ENCODE measurements at places on chromosomes 7 and 10.
A peak's percentile ranks its signal among the peaks of the same experiment; 100 is the strongest.

GRCh38 chr10:13000431-13000830 is 1.1 kb downstream of the CCDC3 start:
- DNase-seq = no peak

DNA sequence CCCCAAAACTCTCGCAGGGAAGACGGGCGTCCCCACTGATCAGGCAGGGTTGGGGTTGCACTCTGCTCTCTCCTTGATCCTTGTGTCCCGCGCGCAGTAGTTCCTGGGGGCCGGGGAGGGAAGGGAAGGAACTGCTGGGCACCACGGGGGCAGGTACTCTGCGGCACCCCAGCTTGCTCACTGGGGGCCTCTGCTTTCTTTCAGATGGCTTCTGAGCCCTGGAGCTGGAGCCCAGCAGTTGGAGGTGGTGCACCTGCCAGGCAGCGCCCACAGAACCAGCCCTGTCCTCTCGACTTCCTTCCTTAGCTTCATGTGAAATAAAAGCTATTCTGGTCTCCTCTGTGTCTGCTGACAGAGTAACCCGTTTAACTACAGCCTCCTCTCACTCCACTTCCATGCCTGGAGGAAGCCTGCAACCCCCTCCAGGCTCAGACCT is 12.2 kb downstream of the PLAC9 start:
- peak; percentile 24 for DNase-seq

DNA sequence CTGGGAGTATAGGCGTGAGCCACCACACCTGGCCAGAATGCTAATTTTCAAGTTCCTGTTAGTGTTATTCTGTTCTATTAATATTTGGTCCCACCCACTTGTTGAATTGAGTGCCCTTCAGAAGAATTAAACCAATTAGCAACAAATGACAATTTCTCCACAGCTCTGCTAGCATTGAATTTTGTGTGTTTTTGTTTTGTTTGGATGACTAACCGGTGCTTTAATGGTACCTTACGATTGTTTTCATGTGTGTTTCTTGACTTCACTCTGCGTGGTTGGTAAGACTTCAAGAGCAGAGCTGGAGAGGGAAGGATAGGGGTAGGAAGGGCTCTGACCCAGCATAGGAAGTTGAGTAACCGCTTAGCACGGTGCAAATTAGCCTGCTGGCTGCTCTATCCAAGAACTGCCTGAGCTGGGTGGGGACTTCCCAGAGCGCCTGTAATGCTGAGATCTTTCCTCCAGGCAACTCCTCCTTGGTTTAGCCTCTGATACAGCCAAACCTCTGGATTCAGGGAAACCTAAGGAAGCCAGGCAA is 4.6 kb downstream of the ARPC1B start:
- peak; percentile 74 for DNase-seq

- DNase-seq = no peak
These were observed 647.6 kb downstream of the TNS3 start for GRCh38 chr7:46934198-46934825.

- no peak for DNase-seq
These were observed 2.3 kb downstream of the INSYN2A start for GRCh38 chr10:127194111-127194510.

DNA sequence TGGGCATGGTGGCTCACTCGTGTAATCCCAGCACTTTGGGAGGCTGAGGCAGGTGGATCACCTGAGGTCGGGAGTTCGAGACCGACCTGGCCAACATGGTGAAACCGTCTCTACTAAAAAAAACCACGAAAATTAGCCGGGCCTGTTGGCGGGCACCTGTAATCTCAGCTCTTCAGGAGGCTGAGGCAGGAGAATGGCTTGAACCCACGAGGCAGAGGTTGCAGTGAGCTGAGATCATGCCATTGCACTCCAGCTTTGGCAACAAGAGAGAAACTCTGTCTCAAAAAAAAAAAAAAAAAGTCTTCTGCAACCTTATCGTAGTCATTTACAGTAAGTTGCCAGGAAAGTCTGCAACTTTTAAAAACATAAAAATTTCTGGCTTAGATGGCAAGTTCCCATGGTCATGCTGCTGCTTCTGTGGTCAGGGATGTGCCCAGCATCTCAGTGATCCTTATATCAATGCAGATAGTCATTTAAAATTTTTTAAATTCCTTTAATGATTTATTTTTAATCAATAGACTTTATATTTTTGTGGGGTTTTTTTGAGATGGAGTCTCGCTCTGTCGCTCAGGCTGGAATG is 15.6 kb downstream of the SUFU start:
- no peak for DNase-seq

DNA sequence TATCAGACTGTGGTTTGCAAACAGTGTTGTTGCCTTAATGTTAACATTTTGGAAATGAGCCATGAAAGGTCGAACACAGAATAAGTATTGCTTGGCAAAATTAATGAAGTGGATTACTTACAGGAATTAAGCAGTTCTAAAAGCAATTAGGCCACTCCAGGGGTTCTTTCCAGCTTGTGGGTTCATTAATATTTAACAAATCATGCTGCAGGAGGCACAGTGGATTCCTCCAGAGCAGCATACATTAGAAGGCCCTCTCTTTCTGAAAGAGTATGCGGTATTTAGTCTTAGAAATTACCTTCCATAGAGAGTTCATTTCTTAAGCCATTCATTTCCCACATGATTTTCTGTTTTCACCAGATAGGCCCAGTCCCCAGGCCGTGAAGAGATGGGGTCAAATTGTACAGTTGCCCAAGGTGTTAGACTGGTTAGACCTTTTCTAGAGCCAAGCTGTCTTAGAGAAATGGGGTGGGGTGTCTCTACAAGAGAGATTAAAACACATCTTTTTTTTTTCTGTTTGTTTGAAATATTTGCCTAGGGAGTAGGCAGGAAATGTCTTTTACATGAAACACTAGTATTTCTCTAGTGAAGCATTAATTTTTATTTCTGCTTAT is 40.0 kb upstream of the AGR3 start:
- DNase-seq = no peak

DNA sequence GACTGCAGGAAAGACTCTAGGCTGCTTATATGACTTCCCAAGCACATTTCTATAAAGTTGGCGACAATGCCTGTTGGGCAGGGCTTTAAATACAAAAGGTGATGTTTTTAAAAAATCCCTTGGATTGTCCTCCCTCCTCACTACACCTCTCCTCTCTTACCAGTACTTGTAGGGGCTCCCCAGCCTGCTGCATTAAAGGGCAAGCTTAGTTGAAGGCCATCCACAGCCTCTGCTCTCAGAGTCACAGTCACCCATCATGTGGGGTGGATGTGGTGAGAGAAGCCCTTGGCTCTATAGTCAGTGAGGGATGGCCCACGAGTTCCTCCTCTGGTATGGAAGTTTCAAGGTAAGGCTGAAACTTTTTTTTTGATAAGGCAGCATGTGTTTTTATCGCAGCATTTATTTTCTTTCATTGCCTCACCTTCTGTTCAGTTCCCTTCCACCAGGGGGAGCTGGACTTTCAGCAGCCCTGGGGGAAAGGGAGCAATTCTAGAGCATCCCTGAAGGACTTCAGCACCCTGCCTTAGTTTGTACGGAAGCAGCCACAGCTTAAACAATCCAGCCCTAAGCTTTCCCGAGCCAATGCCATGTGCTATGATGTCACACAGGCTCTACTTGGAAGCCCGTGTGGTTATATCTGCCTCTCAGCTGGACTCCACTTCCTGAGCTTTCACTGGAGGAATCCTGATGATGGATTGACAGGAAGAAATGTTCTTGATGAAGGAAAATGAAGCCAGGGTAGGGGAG is 131.9 kb downstream of the CALCR start:
- DNase-seq = peak; percentile 44

DNA sequence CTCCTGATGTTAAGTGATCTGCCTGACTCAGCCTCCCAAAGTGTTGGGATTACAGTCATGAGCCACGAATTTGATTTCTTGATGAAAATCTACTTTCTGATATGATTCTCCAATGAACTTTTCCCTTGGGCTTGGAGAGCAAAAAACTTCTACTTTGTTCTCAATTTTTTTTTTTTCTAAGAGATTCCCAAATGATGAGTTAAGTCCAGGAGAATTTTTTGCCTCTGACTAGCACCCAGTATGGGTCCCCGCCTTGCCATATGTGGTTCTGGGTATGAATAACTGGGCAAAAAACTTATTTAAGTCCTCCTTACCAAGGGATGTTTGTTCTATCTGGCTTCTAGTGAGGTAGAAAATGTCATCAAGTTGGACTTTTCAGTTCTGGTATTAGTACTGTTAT is 147.9 kb upstream of the LYZL1 start:
- no peak for DNase-seq

DNA sequence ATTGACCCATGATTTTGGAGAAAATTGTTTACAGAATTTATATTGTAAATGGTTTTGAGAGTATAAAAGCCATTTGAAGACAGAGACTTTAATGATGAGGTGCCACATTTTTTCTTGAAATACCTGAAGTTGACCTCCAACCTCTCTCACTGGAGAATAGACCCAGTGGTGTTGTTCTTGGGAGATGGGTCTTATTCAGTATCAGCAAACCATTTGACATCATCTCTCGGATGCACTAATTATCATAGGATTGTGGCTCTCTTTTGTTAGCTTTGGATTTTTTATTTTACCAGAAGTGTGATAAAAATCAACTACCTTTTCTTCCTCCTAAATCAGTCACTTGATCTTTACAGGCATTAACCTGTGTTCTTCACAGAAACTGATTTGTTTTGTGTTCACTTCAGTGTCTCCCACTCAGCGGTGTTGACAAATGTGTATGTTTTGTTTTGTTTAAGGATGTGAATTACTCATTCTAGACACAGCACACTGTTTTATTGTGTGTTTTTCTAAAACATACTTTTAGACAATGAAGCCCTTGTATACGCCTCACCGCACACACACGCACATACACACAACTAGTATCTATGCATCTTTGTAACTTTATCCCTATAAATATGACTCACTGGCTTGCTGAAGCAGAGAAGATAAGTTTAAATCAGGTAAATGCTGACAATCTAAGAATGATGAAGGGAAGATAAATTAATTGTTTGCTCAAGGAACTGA is 455.6 kb downstream of the INHBA start:
- no peak for DNase-seq

DNA sequence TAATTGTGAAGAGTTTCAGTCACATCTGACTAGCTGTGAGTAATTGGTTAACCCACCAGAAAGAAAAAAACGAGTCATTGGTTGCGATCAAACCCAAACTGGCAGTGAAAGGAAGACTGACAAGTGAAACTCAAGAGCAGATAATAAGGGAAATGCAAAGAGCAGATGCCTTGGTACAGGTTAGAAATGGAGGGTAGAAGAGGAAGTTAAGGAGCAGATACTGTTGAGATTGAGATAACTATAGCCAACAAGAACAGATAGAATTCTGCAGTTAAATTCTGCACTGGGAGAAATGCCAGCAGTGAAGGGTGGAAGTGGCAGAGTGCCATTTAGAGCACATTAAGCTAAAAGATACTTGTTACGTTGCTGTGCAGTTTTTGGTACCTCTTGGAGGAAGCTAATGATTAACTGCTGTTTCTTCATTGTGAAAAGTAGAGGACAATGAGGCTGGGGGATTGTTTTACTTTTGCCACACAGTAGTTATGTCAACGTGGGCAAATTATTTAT is 65.8 kb downstream of the CDK13 start:
- peak; percentile 55 for DNase-seq

DNA sequence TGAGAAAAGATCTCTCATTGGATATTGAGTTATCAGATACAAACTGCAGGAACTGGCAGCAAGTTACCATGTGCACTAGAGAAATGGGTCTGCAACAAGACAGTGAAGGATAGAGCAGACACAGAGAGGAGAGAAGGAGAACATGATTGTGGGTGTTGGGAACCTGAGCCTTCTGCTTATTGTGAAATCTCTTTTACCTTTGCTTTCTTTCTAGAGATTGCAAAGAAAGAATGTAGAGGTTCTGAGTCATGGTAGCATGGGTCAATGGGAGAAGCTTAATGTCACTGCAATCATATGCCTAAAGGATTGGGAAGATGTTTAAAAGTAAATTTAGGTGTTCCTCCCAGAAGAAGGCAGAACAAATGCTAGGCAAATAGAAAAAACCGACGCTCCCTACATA is 821.4 kb downstream of the CCSER2 start:
- no peak for DNase-seq

GRCh38 chr10:102135956-102136526 is 3.2 kb downstream of the PPRC1 start:
- DNase-seq = no peak

GRCh38 chr10:78864761-78865537 is 203.8 kb upstream of the ZMIZ1 start:
- DNase-seq = no peak
